GM03348 (cell line): ENCODE measurements at places on chromosomes 5 and 9.

DNA sequence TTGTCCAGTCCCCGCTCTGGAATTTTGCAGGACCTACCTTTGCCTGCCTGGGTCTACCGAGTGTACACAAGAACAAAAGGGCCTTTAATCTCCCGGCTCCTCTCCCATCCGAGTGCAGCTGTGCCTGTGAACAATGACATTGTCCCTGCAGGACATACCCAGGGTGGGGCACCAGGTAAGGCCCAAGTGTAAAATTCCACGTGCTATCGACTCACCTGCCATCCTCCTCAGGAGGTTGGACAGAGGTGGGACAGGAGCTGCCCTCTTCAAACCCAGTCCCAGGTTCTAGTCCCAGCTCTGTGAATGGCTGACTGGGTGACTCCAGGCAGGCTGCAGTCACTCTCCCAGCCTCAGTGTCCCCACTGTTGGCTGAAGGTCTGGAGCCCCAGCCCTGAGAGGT is 159.6 kb upstream of the ALDH1B1 start:
- no peak for DNase-seq

- DNase-seq: no peak
Measured at GRCh38 chr9:114394523-114395333, 6.9 kb upstream of the AKNA start.

GRCh38 chr5:78761840-78762239 is 113.3 kb upstream of the LHFPL2 start:
- no peak for DNase-seq

- no peak for DNase-seq
Measured at GRCh38 chr5:51433052-51433710, 49.9 kb downstream of the ISL1 start.

GRCh38 chr5:55521881-55522280 is 12.9 kb downstream of the PLPP1 start:
- no peak for DNase-seq

DNA sequence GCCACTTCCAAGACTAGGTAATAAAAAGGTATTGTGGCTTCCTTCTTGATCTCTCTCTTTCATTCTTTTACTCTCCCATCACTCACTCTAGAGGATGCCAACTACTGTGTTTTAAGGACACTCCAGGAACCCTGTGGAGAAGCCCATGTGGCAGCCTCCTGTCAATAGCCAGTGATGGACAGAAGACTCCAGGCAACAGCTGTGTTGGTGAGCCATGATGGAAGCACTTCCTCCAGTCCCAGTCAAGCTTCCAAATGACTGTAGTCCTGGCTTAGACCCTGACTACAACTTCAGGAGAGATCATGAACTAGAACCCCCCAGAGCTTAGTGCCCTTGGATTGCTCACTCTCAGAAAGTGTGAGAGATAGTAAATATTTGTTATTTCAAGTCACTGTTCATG is 123.9 kb downstream of the PPP2R2B start:
- DNase-seq: no peak

DNA sequence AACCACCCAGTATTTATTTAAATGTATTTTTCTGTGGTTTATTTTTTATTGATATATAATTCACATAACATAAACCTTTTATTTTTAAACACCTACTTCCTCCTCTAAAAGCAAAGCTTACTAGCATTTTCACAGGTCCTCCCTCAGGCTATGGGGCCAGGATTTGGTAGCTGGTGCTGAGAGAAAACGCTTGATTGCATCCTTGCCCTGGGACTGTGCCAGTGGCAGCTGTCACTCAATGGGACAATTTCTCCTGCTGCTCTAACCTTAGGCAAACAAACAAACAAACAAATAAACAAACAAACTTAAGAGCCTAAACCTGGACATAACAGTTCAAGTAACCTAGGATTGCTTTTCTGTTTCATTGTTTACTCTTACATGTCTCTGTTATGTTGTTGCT is 102.7 kb downstream of the FOCAD start:
- DNase-seq: no peak

DNA sequence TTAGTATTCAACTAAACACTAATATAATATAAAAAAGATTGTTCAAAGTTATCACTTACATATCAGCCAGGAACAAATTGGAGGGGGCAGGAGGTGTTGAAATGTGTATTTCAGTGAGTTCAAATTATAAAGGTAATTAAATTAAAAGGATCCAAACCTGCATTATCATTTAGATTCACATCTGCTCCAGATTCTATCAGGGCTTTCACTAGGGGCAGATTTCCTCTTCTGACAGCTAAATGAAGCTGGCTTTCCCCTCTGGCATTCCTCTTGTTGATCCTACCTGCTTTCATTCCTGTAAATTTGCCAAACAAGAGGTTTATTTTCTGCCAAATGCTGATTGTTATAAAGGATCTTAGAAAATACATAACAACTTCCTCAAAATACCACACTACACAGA is 86.3 kb upstream of the GCNT4 start:
- no peak for DNase-seq

- DNase-seq: peak; percentile 34
Measured at GRCh38 chr9:18492612-18493011, 18.7 kb downstream of the ADAMTSL1 start.

- DNase-seq: no peak
Measured at GRCh38 chr5:181163487-181164075, 16.2 kb downstream of the OR2V2 start.

GRCh38 chr5:170169996-170170395 is 62.8 kb upstream of the C5orf58 start:
- DNase-seq: no peak

DNA sequence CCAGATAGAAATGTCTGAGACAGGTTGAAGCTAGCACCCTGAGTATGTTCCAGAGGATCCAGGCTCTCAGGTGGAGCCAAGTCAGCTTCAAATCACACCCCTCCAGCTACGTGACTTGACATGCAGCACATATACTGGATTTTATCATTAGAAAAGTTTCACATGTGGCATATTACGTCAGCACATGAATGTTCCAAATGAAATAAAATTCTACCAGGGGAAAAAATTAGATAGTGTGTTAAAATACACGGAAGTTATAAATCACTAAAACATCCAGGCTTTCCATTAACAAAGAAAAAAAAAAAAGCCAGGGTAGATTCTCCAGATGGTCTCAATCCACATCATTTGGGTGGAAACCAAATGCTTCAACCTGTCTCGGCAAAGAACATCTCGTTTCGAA is 251.6 kb downstream of the MPDZ start:
- no peak for DNase-seq

GRCh38 chr9:119968836-119969707 is 599.8 kb upstream of the BRINP1 start:
- peak; percentile 92 for DNase-seq

DNA sequence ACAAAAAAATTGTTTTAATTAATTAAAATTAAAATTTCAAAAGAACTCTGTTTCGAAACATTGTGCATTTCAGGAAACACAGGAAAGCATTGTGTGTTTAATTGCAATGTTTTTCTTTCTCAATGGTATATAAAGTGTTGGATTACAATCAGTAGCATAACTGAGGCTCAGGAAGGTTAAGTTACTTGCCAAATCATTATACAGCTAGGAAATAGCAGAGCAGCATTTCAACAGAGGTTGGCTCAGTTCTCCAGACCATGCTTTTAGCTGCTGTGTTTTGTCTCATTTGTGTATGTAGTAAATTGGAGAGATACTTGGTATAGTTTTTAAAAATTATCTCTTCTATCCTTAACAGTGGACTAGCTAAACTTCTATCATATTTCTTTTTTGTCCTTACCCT is 30.0 kb upstream of the CAMLG start:
- no peak for DNase-seq

DNA sequence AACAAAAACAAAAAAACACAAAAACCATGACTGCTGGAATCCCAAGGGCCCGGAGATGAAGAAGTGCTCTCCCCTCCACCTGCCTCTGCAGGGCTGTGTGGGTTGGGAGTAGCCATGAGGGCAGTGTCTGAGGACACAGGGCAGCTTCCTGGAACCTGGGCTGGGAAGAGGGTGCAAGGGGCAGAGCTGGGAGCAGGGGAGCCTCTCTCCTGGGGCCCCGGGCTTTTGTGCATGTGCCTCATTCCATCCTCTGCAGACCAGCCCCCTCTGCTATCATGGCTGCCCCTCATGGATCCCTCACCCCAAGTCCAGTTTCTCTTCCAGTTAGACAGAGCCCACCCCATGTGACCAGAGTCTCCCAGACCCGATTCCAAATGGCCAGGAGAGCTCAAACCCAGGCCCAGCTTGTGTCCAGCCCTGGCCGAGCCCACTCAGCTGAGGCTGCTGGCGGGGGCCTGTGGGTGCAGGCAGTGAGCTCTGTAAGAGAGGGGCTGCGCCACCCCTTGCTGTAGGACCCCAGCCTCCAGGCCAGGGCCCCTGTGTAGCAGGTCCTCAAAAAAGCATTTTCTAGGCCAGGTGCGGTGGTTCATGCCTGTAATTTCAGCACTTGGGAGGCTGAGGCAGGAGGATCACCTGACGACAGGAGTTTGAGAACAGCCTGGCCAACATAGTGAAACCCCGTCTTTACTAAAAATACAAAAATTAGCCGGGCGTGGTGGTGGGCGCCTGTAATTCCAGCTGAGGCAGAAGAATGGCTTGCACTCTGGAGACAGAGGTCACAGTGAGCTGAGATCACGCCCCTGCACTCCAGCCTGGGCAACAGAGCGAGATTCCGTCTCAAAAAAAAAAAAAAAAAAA is 44.5 kb downstream of the PLPP7 start:
- no peak for DNase-seq

GRCh38 chr5:32812399-32812798 is 101.3 kb downstream of the NPR3 start:
- no peak for DNase-seq

DNA sequence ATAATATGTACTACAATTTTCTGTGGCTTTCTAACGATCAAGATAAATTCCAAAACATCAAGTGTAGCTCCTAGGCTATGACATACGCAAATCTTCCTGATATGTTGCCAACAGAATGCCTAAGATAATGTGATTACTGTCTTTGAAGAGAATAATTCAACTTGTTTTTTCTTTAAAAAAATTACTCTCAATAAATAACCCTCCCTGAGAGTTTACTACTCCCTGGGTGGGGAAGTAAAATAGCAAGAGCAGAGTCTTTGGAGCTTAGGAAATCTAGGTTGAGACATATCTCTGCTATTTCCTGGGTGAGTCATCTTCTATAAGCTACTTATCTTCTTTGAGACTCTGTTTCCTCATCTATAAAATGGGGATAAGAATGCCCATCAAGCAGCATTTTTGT is 201.2 kb downstream of the ACTL7B start:
- no peak for DNase-seq

DNA sequence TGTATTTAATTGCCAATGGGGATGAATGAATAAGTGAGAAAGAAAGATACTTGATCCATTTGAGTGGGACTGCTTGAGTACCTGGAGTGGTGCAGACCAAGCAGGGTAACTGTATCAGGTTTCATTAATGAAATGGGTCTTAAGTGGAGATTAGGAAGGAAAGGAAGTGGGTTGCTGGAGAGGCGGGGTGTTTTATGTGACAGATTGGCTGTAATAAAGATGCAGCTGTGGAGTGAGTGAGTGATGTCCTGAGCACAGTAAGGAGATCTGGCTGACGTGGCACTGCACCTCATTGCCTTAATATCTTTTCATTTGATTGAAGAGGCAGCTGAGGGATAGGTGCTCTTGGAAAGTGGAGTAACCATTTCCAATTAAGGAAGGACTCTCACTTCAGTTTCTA is 161.0 kb upstream of the CCDC152 start:
- DNase-seq: no peak

- DNase-seq: no peak
Measured at GRCh38 chr5:132377738-132378137, 8.2 kb downstream of the SLC22A5 start.

GRCh38 chr5:15692706-15693381 is 192.9 kb downstream of the FBXL7 start:
- DNase-seq: no peak

GRCh38 chr5:104361932-104362331 is 799.3 kb upstream of the NUDT12 start:
- DNase-seq: no peak
